ENCODE measurements at places on chromosomes 2 and 18.

- DNase-seq, result no peak
Measured at GRCh38 chr18:51151568-51152511, 45.6 kb downstream of the MEX3C start.

DNA sequence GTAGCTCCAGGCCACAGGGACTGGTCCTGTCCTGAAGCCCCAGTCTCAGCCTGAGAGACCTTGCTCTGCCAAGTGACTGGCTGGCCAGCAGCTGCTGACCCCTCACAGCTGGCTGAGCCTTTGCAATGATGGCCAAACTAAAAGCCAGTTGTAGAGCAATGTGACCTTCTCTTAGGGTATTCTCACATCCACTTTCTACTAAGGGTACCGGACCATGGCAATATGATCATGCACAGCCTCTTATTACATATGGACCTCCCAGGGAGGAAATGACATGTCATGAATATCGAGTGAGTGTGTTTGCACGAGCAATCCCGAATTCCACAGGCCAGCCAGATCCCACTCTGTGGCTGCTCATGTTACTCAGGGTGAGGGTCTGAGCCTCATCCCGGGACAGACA is 213.9 kb downstream of the VAPA start:
- no peak for DNase-seq

- no peak for DNase-seq
Measured at GRCh38 chr2:219060821-219061791, at the start of gene IHH. Gene IHH (minus strand): TSS chr2:219060921. CDS start chr2:219060467, 454 bp downstream.

DNA sequence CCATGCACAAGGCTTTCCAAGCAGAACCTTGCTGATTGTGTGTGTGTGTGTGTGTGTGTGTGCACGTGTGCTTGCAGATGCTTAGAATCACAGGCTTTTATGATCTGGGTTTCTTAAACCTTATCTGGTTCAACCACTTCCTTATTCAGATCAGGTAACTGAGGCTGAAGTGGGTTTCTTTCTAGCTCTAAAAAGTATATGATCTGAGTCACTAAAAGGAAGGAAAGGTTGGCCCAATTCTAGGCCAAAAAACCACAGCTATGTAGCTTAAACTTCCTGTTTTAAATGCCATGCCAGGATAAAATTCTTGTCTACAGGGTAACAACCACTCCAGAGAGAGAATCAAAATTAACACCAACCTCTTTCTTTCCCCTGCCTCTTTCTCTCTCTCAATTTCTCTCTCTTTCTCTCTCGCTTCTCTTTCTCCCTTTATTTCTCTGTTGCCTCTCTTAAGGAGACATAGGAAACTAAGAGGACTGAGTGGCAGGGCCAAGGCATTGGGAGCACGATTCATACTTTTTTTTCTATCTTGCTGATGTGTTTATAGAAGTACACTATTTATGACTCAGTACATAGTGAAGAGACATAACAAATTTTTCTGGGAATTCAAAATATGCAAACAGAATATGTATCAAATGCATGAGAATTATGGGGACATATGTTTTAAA is 140.3 kb downstream of the TRIB2 start:
- DNase-seq, result peak; percentile 91

DNA sequence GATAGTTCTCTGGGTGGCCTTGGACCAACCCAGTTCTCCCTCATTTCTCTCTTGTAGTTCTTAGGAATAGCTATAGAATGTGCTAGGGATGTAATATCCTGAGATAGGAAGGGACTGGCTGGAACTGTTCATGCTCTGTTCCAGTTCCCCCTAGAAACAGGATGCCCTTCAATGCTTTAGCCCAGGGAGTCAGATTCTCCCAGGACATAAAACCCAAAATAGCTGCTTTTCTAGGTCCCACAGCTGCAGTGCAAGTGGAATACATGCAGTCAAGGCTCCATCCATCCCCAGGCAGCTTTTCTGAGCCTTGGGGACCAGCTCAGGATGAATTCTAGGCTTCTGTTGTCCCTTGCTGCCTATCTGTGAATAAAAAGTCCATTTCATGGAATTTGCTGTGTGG is 257.3 kb upstream of the CTAGE1 start:
- no peak for DNase-seq

DNA sequence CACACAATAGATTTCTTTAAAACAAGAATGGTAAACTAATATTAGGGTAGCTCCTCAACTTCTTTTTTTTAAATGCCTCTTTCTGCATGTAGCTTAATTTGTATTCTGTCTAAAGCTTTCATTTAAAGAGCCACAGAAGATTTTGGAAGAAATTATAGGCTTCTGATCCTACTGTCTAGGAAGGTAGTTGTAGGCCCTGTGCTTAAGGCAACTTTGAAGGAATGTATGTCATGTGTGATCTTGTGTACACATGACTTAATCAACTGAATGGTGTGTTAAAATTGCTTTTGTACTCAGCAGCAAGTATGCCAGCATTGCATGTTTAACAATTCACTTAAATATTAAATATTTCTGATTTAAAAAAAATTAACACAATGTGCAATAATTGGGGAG is 51.5 kb upstream of the LYPD6 start:
- no peak for DNase-seq

GRCh38 chr2:10984418-10985135 is 72.8 kb downstream of the KCNF1 start:
- no peak for DNase-seq

DNA sequence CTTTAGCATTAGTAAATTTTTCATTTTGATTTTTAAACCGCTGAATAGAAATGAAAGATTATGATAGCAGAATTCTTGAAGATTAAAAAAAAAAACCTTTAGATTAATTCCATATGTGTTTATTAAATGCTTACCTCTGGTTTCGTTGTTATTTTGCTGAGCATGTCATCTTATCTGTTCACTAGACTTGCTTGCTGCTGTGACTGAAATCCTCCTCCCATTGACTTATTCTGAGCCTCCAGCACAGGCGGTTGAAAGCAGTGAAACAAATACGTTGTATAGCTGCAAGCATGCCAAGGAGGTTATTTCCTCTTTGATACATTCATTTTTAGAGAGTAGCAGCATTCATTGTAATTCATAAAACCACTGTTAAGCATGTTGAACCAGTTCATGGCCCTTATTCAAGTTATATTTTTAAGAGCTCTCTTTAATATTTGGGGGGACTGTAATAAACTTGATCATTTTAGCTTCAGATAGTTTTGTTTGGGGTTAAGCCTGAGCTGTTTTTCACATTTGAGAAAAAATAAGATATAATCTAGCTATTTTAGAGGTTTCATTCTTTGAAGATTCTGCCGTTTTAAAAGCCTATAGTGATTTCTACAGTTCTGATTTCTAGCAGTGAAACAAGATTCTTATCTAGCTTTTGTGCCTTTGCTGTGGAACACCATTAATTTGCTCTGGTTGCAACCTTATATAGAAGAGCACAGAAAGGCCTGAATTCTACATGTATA is at the start of gene HTR2B:
Gene HTR2B (minus strand): TSS at position 205 of the 731 bp plus-strand sequence. CDS start 1,278 bp downstream, outside the sequence.
- no peak for DNase-seq

All from M059J (cell line).